Heart right ventricle (tissue), 16 donors: ENCODE measurements at places on chromosomes 13 and 19. TPM values are rescaled to one million over a fixed set of nuclear protein-coding genes. Genes with fewer than 3 reads are reported as not detected.

GRCh38 chr13:43196750-43197370, 173.5 kb downstream of the DNAJC15 start:
- no peaks in the 10 kb centered on the region for H3K36me3 ChIP-seq
- H3K4me1 ChIP-seq: peaks cover 10% of the 10 kb centered on the region
- no peak overlapping the region for H3K27ac ChIP-seq
- H3K27me3 ChIP-seq: no peaks in the 10 kb centered on the region

DNA sequence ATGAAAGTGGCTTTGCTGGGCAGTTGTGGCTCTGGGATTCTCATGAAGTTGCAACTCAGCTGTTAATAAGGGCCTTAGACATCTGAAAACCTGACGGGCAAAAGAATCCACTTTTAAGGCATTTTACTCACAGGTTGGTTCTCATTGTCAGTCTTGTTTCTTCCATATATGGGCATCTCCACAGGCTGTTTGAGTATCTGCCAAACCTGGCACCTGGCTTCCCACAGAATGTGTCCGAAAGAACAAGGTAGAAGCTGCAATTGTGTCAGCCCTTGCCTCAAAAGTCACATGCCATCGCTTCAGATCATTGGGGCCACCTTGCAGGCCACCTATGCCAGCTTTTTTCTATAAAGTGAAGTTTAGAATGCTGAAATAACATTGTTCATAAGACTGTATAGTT, 102.4 kb downstream of the KCTD12 start:
- no peak for DNase-seq
- H3K27me3 ChIP-seq: no peaks in the 10 kb centered on the region
- no peak overlapping the region for H3K4me3 ChIP-seq
- H3K36me3 ChIP-seq: no peaks in the 10 kb centered on the region
- no peak overlapping the region for H3K27ac ChIP-seq

- no peaks in the 10 kb centered on the region for H3K27me3 ChIP-seq
- no peaks in the 10 kb centered on the region for H3K36me3 ChIP-seq
- DNase-seq: no peak
- H3K4me3 ChIP-seq: no peak overlapping the region
- no peaks in the 10 kb centered on the region for H3K4me1 ChIP-seq
- no peak overlapping the region for H3K27ac ChIP-seq
Observed at GRCh38 chr19:38298821-38299680, 5.0 kb upstream of the C19orf33 start.

- H3K27ac ChIP-seq: no peak overlapping the region
- no peak overlapping the region for H3K4me3 ChIP-seq
- no peaks in the 10 kb centered on the region for H3K36me3 ChIP-seq
Observed at GRCh38 chr13:27830010-27830409, 37.7 kb downstream of the GSX1 start.

- H3K36me3 ChIP-seq: no peaks in the 10 kb centered on the region
- no peaks in the 10 kb centered on the region for H3K4me1 ChIP-seq
- DNase-seq: no peak
- H3K27me3 ChIP-seq: no peaks in the 10 kb centered on the region
Observed at GRCh38 chr13:64925284-64925683, 2304.9 kb downstream of the PCDH9 start.

GRCh38 chr19:13163609-13164342, 13.6 kb downstream of the IER2 start:
- H3K4me3 ChIP-seq: peak overlapping the region; percentile 52
- peak overlapping the region; percentile 81 for H3K27ac ChIP-seq
- no peaks in the 10 kb centered on the region for H3K27me3 ChIP-seq
- no peaks in the 10 kb centered on the region for H3K36me3 ChIP-seq
- H3K4me1 ChIP-seq: peaks cover 71% of the 10 kb centered on the region

DNA sequence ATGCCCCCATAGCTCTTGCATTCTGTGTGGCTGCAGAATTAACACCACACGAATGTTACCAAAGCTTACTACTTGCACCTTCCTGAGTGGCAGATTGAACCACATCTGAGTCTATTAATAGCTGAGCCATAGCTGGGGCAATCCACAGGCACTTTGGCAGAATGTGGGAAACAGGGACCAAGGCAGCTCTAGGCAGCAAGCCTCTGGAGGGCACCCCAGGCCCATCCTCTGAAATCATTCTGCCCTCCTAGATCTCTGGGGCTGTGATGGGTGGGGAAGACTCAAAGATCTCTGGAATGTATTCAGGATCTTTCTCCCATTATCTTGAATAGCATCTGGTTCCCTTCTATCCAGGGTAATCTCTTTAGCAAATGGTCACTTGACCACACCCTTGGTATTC, 139.3 kb downstream of the TNFRSF19 start:
- H3K4me1 ChIP-seq: no peaks in the 10 kb centered on the region
- H3K27me3 ChIP-seq: no peaks in the 10 kb centered on the region
- H3K36me3 ChIP-seq: no peaks in the 10 kb centered on the region
- DNase-seq: no peak
- H3K4me3 ChIP-seq: no peak overlapping the region
- H3K27ac ChIP-seq: no peak overlapping the region

GRCh38 chr13:30037766-30038165, 187.3 kb upstream of the UBL3 start:
- no peak overlapping the region for H3K27ac ChIP-seq
- H3K4me3 ChIP-seq: no peak overlapping the region
- DNase-seq: no peak
- H3K4me1 ChIP-seq: peaks cover 11% of the 10 kb centered on the region
- no peaks in the 10 kb centered on the region for H3K36me3 ChIP-seq
- peaks cover 18% of the 10 kb centered on the region for H3K27me3 ChIP-seq

DNA sequence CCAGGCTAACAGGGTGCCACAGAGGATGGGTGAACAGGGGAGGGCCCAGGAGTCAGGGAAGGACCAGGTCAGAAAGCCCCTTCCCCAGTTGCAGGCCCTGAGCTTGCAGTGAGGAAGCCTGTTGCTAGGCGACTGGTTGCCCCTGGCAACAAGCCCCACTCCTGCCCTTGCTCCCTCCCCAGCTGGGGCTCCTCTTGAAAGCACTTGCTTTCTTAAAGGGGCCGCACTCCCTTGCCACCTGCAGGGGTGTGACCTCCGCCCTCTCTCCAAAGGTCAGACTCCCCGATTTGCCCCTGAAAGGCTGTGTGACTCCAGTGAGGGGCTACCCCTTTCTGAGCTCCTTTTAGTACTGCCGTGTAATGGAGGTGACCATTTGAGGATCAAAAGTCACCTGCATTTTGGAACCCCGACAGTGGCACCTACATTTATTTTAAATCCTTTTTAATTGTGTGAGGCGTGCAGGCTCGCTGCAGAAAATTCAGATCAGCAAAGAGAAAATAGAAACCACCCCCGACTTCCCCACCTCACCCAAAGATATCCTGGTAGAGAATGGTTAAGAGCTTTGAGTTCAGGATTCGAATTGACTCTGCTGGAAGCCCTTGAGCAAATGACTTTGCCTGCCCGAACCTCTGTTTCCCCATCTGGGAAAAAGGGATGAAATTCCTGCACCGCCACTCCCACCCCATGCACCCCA, 4.8 kb downstream of the FCHO1 start:
- no peaks in the 10 kb centered on the region for H3K36me3 ChIP-seq
- no peak overlapping the region for H3K27ac ChIP-seq
- no peak for DNase-seq
- H3K27me3 ChIP-seq: peaks cover 8% of the 10 kb centered on the region

- H3K4me1 ChIP-seq: no peaks in the 10 kb centered on the region
- H3K4me3 ChIP-seq: no peak overlapping the region
- H3K27ac ChIP-seq: no peak overlapping the region
- no peak for DNase-seq
Observed at GRCh38 chr13:21529146-21529893, 70.2 kb upstream of the ZDHHC20 start.

- no peaks in the 10 kb centered on the region for H3K27me3 ChIP-seq
- no peak for DNase-seq
- H3K4me3 ChIP-seq: no peak overlapping the region
Observed at GRCh38 chr13:83377491-83377890, 504.8 kb downstream of the SLITRK1 start.

DNA sequence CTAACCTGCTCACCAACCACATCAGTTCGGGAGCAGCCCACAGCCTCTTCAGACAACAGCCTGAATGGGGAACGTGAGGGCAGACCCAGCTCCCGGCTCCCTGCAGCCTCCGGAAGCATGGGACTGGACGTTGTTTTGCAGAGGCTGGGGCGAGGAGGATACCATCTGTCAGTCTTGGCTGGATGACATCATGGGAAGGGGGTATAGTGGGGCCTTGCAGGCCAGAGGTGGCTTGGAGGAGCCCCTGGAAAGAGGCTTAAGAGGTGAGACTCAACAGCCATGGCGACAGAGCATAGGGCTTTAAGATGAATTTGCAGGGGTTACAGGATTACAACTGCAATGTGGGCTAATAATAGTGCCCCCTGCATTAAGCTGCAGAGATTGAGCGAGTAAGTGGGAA, 1.5 kb downstream of the FXYD3 start:
- no peaks in the 10 kb centered on the region for H3K36me3 ChIP-seq
- H3K27ac ChIP-seq: no peak overlapping the region
- no peak for DNase-seq
- H3K4me3 ChIP-seq: no peak overlapping the region
- peaks cover 13% of the 10 kb centered on the region for H3K4me1 ChIP-seq

DNA sequence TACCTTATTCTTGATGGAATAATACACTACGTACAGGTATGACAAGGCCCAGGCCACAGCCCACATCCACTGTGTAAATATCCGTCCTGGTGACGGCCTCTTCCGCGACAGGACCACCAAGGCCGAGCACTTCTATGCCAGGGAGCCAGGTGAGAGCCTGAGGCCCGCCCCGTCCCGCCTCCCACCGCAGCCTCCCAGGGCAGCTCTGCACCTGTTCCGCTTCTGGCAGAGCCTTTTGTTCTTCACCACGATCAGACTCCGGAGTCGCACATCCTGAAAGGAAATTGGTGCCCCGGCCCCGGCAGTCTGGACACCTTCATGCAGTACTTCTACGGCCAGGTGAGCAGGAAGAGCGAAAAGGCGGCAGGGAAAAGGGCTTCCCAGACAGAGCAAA, 10.6 kb upstream of the ZNF358 start:
- no peaks in the 10 kb centered on the region for H3K36me3 ChIP-seq
- H3K4me3 ChIP-seq: no peak overlapping the region
- peaks cover 58% of the 10 kb centered on the region for H3K27me3 ChIP-seq
- H3K27ac ChIP-seq: no peak overlapping the region

- H3K27me3 ChIP-seq: no peaks in the 10 kb centered on the region
- peaks cover 71% of the 10 kb centered on the region for H3K36me3 ChIP-seq
- H3K4me1 ChIP-seq: peaks cover 34% of the 10 kb centered on the region
- no peak overlapping the region for H3K27ac ChIP-seq
Observed at GRCh38 chr19:4452230-4452990, 5.2 kb downstream of the UBXN6 start.

- no peaks in the 10 kb centered on the region for H3K4me1 ChIP-seq
- no peaks in the 10 kb centered on the region for H3K27me3 ChIP-seq
- DNase-seq: no peak
- no peak overlapping the region for H3K4me3 ChIP-seq
Observed at GRCh38 chr13:80695841-80696240, 354.9 kb upstream of the SPRY2 start.

GRCh38 chr19:7644550-7644877, 7.6 kb downstream of the STXBP2 start:
- H3K27me3 ChIP-seq: peaks cover 11% of the 10 kb centered on the region
- H3K4me1 ChIP-seq: peaks cover 8% of the 10 kb centered on the region
- no peak overlapping the region for H3K4me3 ChIP-seq
- DNase-seq: no peak
- no peak overlapping the region for H3K27ac ChIP-seq

DNA sequence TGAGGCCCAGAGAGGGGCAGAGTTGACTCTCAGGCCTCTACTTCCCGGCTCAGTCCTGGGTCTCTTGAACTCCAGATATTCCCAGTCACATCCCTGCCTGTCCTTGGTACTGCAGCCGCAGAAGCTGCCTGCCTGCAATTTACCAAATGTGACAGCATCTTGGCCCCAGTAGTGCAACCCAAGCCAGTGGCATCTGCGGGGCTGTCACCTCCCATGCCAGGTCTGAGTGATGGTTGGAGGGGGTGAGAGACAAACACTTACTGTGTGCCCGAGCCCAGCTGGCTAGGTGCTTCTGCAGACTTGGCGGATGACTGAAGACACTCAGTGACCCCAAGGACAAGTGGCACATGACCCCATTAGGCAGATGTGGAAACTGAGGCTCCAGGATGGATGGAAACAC, 18.4 kb downstream of the ZNRF4 start:
- H3K27me3 ChIP-seq: no peaks in the 10 kb centered on the region
- no peak overlapping the region for H3K27ac ChIP-seq
- no peak overlapping the region for H3K4me3 ChIP-seq
- no peaks in the 10 kb centered on the region for H3K36me3 ChIP-seq
- no peak for DNase-seq

Gene PCSK4
- 1.8 TPM for total RNA-seq

Gene ZNF415
- total RNA-seq: 31.0 TPM

Gene ZNF441
- 7.0 TPM for total RNA-seq

Gene TMC4
- 0.59 TPM for total RNA-seq

Gene MTUS2
- total RNA-seq: 69.3 TPM

Gene ZIM2
- total RNA-seq: not detected

Gene SIGLEC12
- total RNA-seq: not detected

Gene ANKRD24
- 0.17 TPM for total RNA-seq

Gene CERS1
- 2.0 TPM for total RNA-seq

Gene JAK3
- 3.8 TPM for total RNA-seq
